ENCODE measurements at places on chromosomes 5 and 9.

DNA sequence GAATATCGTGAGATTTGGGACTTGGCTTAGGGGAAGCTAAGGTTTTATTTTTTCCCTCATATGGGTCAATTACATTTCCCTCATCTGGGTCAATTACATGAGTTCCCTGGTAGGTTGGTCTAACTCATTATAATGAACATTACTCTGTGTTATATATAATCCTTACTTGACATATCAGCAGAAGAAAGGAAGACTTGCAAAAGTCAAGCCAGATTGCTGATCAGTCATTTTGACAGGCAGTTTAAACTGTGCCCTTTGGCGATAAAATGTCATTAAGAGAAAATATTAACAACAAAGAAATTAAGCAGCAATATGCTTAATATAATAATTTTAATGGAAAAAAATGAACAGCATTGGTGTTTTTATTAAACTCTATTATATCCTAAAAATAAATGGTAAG lies 23.1 kb upstream of the TRPM3 start:
- no peak for DNase-seq

GRCh38 chr5:149135536-149136201 lies 5.6 kb upstream of the ABLIM3 start:
- no peak for DNase-seq

DNA sequence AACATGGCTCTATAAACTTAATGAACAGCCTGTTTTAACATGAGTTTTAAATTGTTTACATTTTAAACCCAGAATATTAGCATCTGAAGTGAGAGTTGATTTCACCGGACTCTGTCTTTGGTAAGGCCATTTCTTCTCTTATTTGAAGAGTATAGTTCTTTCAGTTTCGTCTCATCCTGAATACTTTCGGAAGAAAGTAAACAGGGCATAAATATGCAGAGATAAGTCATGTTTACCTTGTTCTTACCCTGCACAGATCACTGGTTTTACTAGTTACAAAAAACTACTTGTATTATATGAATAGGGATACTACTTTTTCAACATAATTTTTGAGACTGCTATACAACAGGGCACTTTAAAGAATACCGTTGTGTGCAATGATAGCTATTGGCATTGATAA lies 656.3 kb upstream of the ZNF608 start:
- no peak for DNase-seq

- DNase-seq = no peak
Measured at GRCh38 chr9:110847671-110848070, 179.1 kb downstream of the MUSK start.

DNA sequence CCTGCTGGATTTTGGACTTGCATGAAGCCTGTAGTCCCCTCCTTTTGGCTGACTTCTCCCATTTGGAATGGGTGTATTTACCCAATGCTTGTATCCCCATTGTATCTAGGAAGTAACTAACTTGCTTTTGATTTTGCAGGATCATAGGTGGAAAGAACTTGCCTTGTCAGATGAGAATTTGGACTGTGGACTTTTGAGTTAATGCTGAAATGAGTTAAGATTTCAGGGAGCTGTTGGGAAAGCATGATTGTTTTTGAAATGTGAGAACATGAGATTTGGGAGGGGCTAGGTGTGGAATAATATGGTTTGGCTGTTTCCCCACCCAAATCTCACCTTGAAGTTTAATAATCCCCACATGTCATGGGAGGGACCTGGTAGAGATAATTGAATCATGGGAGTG lies 189.6 kb upstream of the CDKN2B start:
- no peak for DNase-seq

- DNase-seq = no peak
Measured at GRCh38 chr5:68771221-68771620, 322.6 kb upstream of the SLC30A5 start.

DNA sequence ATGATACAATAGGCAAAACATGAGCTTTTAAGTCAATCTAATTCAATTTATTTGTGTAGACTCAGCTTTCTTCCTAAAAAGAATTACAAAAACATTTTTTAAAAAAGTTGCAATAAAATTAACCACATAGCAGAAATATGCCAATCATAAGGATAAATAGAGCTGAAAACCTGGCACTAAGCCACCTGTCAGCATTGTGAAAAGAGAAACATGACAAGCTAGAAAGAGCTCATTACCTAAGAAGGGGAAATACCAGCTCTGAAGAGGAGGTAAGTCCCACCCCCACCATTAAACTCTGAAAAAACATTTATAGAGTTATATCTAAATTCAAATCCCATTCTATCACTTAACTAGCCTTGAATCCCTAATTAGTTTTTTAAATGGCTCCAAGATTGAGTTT lies 372.9 kb downstream of the OSTF1 start:
- DNase-seq = no peak

DNA sequence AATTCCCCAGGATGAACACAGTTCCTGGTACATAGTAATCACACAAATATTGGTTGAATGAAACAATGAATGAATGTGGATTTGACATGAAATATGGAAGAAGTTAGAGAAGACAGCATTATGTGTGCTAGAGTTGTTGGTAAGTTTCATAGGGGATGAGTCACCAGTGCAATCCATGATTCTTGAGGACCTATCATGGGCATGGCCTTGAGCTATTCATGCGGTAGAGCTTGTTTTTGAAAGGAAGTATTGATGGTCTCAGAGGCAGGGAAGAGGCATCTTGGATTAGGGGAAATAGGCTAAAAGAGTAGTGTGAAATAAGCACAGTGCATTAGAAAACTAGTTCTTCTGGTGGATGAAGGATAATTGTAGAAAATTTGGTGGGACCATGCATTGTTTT lies 22.1 kb downstream of the SPATA31D1 start:
- DNase-seq = no peak

GRCh38 chr9:83754383-83754977 lies 46.7 kb upstream of the UBQLN1 start:
- no peak for DNase-seq

GRCh38 chr5:79961716-79962574 lies 29.1 kb downstream of the MTX3 start:
- DNase-seq = no peak

GRCh38 chr9:91833096-91833877 lies 116.7 kb downstream of the ROR2 start:
- DNase-seq = no peak

DNA sequence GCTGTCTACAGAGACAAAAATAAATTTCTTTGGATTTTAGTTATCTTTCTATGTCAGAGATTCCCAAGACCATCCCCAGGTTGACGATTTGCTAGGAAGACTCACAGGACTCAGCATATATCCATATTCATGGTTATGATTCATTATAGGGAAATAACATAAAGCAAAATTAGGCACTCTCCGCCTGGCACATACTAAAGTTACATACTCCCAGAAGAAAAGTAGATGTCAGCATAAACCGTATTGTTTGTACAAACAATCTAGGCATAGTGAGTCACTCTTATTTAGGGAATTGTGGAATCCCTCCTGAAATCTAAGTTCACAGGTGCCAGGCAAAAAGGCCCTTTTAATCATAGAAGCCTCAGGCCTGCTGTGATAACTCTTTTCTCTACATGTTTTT lies 62.9 kb downstream of the INSL6 start:
- no peak for DNase-seq

GRCh38 chr5:96823900-96824380 lies 16.2 kb upstream of the ERAP1 start:
- DNase-seq = no peak

- DNase-seq = no peak
Measured at GRCh38 chr9:108016446-108016845, 526.9 kb upstream of the KLF4 start.

DNA sequence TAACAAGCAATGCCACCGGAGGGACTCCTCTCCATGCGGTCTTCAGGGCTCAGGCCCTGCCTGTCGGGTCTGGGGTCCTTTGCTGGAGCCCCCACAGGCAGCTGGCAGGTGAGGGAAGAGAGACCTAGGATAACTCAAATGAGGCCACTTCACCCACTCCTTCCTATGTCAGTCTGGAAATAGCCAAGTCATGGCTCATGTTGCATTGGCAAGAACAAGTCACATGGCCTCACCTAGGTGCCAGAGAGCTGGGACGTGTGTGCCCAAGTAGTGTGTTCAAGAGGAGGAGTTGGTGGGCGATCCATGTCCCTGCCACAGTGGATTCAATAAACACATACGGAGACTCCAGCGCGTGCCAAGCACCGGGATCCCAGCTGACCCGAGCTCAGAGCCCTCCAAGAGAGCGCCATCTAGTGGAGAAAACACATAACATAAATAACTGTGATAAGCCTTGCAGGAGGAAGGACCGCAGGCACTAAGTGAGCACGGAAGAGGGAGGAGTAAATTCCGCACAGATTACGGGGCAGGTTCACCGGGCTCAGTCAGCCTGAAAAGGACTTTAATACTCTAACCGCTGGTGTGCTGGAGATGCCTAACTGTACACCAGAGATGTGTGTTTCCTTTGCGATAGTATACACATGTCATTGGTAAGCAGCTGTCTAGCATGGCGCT lies 580.8 kb downstream of the CCDC171 start:
- no peak for DNase-seq

GRCh38 chr5:36901856-36902255 lies 25.3 kb downstream of the NIPBL start:
- no peak for DNase-seq

GRCh38 chr5:149372932-149373331 lies 6.2 kb downstream of the IL17B start:
- DNase-seq = no peak

- DNase-seq = no peak
Measured at GRCh38 chr9:101758304-101758930, 20.0 kb upstream of the GRIN3A start.

GRCh38 chr9:15136646-15137045 lies 170.4 kb downstream of the TTC39B start:
- DNase-seq = no peak

- no peak for DNase-seq
Measured at GRCh38 chr5:165149431-165149830, 1644.0 kb downstream of the MAT2B start.

GRCh38 chr9:3912280-3912679 lies 386.5 kb upstream of the RFX3 start:
- DNase-seq = no peak

DNA sequence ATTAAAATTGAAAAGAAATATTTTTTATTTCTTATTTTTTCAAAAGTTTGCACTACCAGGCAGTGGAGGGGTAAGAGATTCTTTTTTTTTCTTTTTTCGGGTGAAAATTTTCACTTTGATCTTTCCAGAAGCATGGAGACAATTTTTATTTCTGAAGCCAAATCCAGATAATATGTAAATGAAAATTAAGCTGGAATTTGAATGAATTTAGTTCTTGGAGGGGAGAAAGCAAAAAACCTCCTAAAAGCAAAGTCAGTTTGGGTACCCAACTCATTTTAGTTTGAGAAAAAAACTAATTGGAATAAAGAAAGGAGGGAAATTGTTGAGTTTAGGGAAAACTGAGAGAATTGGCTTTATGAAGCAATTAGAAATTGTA lies 872 bp downstream of the ZNF618 start:
- DNase-seq = no peak

DNA sequence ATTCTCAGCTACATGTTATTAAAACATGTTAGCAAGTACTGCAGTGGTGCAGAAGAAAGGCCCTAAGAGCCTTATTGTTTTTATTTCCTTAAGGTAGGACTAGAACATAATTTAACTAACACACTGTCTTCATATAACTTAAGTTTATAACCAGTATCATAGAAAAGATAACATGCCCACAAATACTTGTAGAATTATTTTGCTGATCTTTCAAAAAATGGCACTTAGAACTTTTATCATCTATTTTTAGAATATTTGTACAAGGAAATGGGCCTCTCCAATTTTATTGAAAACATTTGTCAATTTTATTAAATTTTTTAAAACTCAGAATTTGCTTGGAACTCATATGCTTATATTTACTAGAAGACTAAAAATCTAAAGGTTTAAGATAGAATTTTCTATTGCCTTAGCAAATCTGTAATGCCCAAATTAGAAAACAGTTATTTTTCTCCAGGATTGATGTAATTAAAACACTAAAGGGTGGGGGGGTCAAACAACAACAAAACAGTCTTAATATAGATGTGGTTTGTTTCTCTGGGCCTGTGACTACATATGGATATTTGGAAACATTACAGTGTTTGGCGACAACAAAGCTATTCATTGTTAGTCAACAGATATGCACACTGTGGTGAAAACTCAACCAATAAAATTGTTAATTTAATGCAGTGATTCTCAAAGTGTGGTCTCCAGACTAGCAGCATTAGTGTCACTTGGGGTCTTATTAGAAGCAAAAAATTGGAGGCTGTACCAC lies 360.4 kb downstream of the PDE4D start:
- no peak for DNase-seq

- no peak for DNase-seq
Measured at GRCh38 chr5:9363449-9363848, 182.4 kb downstream of the SEMA5A start.

DNA sequence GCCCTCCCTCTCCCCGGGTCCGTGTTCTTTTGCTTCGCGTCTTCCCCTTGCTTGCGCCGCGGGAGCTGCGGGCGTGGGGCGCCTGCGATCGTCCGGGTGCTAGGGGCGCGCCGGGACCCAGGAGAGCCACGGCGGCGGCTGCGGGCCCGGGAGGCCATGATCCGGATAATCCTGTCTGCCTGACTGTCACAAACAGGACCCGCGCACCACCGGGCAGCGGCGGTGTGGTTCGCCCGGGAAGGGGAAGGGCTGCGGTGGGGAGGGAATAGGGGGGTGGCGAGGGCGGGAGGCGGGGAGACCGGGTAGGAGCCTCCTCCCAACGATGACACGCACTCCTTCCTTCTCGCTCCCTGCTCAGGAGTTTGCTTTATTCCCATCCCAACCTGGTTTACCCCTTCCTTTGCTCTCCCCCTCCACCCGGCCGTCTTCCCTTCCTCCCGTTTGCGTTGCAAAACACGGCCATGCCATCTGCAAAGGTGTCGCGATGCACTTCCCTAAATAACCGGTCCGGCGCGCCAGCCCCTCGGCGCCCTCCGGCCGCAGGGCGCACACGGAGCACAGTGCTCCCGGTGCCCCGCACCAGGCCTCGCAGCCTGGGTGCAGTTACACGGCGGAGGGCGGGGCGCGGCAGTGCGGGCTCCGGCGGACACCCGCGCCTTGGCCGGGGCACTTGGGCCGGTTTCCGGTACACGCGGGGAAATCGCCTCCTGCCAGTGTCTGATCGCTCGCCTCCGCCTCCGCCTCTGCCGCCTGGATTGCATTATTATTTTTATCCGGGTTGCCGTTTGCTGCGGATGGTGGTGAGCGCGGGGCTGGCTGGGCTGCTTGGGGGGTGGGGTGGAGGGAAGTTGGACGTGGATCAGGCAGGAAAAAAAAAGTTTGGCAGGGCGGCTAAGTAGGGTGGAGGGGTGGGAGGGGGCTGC lies 1.5 kb downstream of the SMARCA2 start:
- DNase-seq = peak; percentile 64
